Tibial artery (tissue), 4 donors: ENCODE measurements at places on chromosomes 6 and 20.

DNA sequence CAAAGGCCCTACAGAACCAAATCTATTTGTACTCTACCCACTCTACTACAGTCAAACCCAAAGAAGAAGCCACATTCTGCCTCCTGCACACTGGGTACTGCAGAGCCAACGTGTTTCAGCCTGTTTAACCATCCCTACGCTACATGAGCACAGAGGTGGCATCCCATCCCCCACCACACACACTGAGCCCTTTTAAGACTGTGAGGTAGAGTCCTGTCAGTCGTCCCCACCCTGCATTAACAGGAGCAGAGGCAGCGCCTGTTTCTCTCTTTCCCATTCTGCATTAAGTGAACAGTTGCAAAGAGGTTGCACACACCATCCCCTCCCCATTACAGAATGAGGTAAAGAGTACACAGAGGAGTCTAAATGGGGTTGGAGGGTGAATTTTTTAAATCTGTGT lies 5.2 kb upstream of the RSPH4A start:
- no peak for DNase-seq

DNA sequence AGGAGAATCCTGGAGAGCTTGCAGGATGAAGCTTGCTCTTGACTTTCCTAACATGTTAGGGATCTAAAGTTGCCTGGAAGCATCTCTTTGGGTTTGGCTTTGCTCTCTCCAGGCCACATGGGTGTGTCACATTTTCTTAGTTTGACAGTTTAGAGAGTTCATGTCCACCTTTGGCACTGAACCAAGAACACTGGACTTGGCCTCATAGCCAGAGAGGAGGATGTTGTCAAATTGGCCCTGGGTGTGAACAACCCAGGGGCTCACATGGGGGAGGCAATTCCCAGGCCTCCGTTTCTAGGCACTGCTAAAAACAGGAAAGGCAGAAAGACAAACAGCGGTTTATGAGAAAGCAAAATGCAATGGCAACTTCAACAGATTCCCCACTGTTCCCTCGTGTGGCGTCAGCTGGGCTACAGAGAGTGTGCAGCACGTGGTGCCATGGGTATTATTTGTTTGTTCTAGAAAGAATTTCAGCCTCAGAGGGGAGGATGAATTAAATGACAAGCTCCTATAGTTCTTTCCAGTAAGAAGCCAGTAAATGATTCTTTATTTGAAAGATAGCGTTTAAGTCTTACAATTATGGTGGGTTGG lies 93.9 kb downstream of the CLIC5 start:
- peak; percentile 73 for DNase-seq

- no peak for DNase-seq
Measured at GRCh38 chr6:90293319-90293953, 3.2 kb downstream of the BACH2 start.

DNA sequence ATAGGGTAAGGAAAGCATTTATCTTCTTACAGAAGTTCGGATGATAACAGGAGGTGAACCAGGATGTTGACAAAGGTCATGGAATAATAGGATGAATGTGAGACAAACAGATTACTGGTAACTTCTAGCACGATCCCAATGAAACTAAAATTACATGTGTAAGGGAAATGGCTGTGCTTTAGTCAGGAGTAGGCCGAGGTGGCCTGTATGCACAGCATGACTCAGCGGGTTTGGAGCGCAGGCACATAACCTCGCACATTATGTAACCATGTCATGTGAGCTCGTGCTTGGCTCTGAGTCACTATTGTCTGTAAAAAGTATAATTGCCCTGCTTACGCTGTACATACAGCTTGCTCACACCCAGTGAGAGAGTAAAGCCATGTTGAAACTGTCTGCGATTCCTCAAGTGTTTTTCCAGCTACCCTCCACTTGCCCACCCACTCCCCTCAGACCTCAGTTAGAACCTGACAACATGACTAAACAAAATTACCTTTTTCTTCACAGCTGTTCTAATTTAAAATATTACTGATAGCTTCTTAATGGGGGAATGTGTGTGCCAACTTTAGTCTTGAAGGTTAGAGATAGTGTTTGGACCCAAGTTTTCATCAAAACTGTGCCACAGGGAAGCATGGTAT lies 8.2 kb downstream of the CYB5R4 start:
- peak; percentile 51 for DNase-seq

DNA sequence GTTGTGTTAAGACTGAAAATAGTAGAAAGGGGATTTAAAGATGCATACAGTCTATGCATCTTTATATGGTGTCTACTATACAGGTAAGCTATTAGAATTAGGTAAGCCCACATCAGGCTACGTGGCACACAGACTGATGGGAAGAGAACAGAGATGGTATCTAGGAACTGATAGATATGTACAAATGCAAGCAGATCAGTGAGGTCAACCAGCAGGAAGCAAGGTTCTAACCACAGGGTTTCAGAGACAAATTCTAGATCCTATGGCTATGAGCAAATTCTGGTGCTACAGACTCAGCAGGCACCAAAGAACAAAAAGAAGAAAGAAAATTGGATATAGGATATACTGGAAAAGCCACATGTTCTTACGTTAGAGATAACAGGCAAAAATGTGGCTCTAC lies 110.6 kb downstream of the TRDN start:
- DNase-seq, result no peak

- DNase-seq, result peak; percentile 67
Measured at GRCh38 chr6:146028252-146028795, 538 bp upstream of the GRM1 start.

DNA sequence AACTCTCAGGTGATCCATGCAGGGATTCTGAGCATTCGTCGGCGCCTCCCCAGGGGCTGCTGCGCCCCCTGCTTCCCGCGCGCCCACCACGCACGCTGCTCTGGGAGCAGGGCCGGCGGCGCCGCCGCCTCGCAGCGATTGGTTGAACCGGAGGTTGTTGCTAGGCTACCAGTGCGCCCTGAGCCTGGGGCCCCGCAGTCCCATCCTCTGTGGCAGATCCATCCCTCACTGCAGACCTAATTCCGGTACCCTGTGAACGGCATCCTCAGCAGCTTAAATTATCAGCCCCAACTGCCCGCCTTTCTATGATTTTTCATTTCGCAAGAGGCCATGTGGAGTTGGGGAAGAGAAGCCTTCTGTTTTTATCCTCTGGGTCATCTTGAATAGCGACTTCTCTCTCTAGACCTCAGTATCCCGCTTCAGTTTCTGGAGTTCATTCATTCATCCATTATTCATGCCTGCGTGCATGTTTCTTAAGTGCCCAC lies 15.4 kb downstream of the PNPLA1 start:
- DNase-seq, result no peak

- no peak for DNase-seq
Measured at GRCh38 chr6:160190973-160191372, 67.6 kb downstream of the SLC22A2 start.

DNA sequence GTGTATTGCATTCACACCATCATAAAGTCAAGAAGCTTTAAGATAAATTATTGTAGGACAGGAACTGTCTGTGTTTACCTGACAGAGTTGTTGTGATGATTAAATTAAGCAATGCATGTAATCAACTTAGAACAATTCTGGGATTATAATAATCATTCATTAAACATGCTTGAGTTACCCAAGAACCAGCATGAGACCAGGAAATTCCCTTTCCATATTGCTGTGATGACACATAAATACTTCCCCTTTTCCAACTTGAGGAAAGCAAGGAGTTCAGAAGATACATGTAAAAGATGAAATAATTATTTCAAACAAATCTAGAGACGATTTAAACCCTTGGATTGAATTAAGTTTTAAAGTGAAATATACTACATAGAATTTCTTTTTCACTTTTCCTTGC lies 404.4 kb downstream of the GJA1 start:
- DNase-seq, result no peak

- no peak for DNase-seq
Measured at GRCh38 chr6:149221774-149222070, 95.8 kb upstream of the TAB2 start.

GRCh38 chr20:62405108-62405980 lies 1.7 kb downstream of the CABLES2 start:
- peak; percentile 78 for DNase-seq

- DNase-seq, result no peak
Measured at GRCh38 chr6:116973976-116974375, 96.9 kb downstream of the RFX6 start.

GRCh38 chr20:33917831-33918525 lies 75.7 kb upstream of the RALY start:
- no peak for DNase-seq

DNA sequence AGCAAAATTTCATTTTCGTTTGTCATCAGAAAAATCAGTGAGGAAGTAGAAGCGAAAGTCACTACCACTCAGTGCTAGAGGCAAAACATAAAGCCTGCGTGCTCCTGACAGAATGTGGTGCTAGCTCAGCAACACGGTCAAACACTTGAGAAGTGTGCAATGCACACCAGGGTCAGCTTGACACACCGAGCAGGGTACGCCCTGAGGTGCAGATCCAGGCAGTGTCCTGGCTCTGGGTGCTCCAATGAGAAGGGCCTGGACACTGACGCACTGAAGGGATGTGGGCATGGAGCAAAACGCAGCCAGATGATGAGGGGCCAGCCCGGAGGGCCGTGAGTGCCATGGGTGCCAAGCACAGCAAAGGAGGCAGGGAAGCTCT lies 5.9 kb downstream of the RNASET2 start:
- DNase-seq, result no peak

DNA sequence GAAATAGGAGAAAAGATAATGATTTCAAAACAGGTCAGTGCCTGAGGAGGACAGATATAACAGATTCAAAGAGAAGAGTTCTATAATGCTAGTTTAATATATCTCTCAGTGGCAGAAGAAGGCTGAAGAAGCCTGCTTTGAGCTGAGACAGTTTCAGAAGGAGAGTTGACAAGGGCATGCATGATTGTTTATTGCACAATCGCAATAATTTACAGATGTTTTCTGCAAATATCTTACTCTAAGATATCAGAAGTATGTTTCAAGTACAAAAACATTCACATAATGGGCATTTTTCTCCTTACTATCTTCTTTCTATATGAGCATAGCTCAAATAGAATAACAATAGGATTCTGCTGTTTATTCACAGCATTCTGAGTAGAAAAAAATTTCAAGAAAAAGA lies 557.7 kb upstream of the NRSN1 start:
- no peak for DNase-seq

DNA sequence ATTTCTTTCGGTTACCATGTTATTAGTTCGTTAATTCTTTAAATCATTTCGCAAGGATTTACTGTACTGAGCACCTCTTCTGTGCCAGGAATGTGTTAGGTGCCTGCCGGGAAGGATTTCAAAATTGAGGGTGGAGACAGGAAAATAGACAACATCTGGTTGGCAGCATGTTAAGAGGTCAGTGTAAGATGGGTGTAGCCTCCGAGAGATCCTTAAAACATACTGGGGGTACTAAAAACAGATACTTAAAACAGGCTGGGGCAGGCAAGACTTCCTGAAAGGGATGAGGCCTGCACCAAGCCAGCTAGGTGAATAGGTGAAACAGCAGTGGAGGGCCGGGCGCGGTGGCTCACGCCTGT lies 178.0 kb upstream of the SGK1 start:
- DNase-seq, result no peak

DNA sequence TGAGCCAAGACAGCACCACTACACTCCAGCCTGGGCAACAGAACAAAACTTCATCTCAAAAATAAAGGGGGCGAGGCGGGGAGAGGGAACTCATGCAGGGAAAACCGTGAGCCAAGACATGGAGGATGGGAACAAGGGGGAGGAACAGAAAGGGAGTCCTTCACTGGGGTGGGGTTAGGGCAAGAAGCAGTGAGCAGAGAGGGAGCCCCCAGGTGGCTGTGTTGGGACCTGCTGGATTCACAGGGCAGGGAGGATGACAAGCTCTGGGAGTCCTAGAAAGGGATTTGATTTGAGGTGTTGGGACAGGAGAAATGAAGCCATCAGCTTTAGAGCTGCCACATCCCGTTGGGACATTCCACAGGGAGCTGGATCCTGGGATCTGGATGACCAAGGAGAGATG lies 90.6 kb upstream of the TOP1 start:
- DNase-seq, result no peak

DNA sequence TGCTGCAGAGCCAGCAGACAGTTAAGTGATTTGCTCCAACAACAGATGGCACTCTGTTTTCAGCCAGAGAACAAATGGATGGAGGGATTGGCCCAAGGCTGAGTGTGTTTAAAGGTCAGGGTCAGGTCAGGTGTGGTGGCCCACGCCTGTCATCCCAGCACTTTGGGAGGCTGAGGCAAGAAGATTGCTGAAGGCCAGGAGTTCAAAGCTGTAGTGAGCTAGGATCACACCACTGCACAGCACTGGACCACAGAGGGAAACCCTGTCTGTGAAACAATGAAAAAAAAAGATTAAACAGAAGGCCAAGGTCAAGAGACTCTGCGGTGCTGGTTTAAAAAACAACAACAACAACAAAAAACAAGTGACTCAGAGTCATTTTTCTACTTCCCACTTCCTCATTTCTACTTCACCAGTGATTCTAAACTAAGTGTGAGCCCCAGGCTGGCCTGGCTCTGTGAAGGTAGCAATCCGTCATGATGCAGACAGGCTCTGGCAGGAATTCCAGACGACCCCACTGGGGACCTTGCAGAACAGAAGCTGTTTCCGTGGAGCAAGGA lies 42.5 kb upstream of the ARMC2 start:
- no peak for DNase-seq

- DNase-seq, result peak; percentile 62
Measured at GRCh38 chr20:63739130-63740069, at the start of gene SLC2A4RG. Gene SLC2A4RG, plus strand, starts transcription at chr20:63739776. Its CDS starts 137 bp downstream, at chr20:63739913.

DNA sequence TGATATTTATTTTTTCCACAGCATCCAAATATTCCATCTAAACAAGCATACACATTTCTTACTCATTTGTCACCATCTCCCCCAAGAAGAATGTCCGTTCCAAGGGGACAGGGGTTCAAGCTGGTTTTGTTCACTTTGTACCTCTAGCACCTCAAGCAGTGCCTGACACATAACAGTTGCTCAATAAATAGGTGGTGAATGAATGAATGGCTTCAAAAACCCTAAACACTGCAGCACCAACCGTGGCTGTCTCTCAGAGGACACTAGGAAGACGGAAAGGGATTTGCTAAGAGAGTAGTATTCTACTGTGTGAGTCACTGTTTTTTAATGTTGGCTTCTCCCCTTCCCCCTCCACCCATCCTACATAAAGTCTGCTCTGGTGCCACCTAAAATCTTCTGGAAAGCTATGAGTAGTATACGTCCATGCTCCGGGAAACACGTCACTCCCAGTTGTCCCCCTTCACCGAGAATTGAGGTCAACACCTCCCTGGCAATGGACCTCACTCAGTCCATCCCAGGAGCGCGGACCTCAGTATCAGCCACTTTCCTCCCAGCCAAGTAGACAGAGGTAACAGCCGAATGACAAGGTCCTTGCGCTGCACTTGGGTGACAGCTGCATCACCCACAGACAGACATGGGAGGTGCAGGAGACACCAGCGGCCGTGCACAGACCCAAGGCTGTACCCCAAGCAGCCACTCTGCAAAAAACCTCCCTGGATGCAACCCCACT lies 107.4 kb downstream of the PREX1 start:
- peak; percentile 70 for DNase-seq

GRCh38 chr6:168139121-168139520 lies 60.1 kb upstream of the FRMD1 start:
- DNase-seq, result no peak

GRCh38 chr6:24664046-24664987 lies 2.4 kb downstream of the TDP2 start:
- DNase-seq, result no peak

- DNase-seq, result no peak
Measured at GRCh38 chr6:1111361-1111760, 200.5 kb upstream of the FOXQ1 start.

GRCh38 chr6:35091346-35092083 lies 49.6 kb downstream of the TCP11 start:
- DNase-seq, result no peak

- peak; percentile 91 for DNase-seq
Measured at GRCh38 chr6:37244430-37245310, 12.9 kb upstream of the TBC1D22B start.

- no peak for DNase-seq
Measured at GRCh38 chr6:39339868-39340550, 17.5 kb upstream of the KCNK16 start.

- DNase-seq, result no peak
Measured at GRCh38 chr6:157070403-157071107, 252.8 kb downstream of the TMEM242 start.
